ENCODE measurements at places on chromosomes 16 and 17.

DNA sequence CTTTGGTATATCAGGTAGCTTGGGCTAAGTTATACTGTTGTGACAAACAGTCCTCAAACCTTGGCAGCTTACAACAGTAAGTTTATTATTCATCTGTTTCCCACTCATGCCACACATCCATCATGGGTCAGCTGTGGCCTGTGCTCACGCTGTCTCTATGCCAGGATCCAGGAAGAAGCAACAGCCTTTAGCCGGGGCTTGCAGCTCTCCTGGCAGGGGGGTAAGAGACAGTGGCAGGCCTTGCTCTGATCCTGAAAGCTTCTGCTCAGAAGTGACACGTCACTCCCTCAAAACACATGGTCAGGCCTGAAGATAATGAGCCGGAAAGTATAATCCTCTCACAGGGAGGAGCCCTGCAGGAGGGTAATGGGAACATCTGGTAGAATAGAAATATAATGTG lies 377.6 kb downstream of the CPPED1 start:
- DNase-seq = peak; percentile 58

DNA sequence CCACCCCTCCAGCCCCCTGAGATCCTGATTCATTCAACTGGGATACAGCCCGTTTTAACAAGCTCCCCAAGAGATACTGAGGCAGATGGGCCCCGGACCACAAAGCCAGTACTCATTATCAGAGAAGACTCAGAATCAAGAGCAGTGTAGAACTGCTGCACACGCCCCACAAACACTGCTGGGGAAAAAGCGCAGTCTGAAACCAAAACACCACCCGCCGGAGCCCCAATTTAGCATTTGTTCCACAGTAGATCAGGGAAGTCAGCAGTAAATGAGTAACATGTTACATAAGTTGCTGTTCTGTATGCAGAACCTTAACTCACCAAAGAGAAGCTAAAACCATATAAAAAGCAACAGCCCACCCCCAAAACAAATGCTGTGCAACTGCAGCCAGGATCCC lies 123.6 kb downstream of the CDYL2 start:
- DNase-seq = no peak

DNA sequence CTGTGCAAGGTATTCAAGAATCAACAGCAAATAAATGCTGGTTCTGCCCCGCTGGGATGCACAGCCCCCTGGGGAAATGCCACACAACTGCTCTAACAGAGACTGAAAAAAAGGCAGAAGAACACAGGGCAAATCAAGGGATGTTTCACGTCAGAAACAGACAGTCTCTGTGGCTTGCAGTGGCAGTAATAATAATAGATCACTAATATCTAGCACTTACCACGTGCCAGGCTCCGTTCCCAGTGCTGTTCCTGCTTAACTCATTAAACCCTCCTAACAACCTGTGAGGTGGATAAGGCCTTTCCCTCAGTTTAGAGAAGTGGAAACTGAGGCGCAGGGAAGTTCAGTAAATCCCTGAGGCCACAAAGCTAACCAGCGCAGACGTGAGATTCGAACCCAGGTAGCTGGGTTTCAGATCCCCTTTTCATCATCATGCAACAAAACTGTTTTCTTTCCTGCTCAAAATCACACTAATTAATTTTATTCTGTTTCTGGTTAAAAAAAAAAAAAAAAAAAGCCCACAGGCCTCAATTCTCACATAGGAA lies 36.7 kb downstream of the ARHGAP17 start:
- no peak for DNase-seq

DNA sequence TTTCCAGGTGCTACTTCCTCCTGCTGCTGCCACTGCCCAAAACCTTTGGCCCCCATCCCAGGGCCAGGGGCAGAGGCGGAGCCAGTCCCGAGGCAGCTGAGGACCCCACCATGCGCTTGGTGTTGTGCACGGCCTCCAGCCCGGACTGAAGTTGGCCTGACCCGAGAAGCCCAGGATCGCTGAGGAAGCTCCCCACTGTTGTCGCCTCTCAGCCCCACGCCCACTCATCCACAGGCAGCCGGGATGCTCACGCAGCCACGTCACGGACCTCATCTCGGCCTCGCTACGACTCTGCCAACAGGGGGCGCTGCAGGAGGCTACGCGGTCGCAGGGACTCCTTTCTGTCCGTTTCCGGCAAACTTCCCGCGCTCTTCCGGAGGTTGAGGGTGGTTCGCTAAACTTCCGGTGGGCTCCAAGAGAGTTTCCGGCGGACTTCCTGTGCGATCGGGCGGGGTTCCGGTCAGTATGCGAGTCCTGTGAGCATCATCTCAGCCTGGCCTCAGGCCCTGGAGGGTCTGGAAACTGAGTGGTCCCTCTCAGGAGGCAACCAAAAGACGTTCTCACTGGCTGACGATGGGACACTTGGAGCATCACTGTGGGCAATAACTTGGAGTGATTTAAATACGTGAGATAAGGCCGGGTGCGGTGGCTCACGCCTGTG lies 12.4 kb downstream of the ZG16B start:
- DNase-seq = peak; percentile 28

- no peak for DNase-seq
These were observed 34.8 kb downstream of the CBFA2T3 start for GRCh38 chr16:88941913-88942909.

DNA sequence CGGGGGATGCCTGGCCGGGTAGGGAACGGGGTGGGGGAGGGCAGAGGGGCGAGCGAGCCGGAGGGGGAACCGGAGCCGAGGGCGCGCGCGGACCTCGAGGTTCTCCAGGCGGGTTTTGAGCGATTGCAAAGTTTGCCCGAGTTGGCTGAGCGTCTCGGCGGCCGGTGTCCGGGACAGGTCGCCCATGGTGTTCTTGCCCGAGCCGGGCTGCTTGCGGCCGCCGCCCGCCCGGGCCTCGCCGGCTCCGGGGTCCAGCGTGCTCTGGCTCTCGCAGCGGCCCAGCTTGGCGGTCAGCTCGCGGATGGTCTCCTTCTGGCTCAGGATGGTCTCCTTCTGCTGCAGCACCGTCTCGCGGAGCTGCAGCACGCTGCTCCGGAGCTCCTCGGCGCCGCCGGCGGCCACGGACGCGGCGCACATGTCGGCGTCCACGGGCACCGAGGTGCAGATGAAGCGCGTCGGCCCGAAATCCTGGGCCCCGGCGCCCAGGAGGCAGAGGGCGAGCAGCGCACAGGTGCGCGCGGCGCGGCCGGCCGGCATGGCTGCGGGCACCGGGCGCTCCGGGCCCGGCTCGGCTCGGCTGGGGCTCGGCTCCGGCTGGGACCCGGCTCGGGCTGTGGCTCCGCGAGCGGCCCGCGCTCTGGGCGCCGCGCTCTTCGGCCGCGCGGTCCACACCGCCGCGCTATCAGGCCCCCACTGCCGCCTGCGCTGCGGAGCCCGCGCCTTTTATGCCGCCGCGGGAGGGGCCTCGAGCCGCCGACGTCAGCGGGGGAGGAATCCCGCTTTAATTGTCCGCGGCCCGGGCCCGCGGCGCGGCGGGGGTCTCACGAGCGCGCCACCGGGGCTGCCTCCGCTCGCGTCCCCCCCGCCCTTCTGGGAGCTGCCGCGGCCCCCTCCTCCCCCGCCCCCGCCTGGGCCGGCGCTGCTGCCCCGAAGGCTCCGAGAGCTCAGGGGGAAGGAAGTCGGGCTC lies at the start of gene NPTX1:
TSS of gene NPTX1 (minus strand) at position 698 of the 967 bp plus-strand sequence. CDS start at position 537, 161 bp downstream.
- DNase-seq = no peak

- DNase-seq = no peak
These were observed 6.7 kb downstream of the MNT start for GRCh38 chr17:2393954-2394749.

GRCh38 chr17:65514541-65514940 lies 46.9 kb downstream of the AXIN2 start:
- DNase-seq = no peak

DNA sequence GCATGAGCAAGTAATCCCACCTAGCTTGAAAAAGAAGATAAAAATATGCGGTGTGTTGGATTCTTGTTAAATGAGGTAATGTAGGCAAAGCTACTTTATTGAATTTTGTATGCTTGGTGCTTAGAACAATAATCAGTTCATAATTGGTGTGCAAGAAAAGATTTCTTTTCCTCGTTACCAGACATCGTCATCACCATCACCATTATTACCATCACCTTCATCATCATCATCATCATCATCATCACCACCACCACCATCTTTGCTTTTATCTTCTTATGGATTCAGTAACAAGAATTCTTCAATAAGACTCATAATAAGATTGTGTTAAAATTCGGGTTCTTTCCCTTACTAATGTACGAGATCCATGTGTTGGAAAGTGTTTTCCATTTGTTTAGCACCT lies 173.7 kb downstream of the RBFOX1 start:
- no peak for DNase-seq

DNA sequence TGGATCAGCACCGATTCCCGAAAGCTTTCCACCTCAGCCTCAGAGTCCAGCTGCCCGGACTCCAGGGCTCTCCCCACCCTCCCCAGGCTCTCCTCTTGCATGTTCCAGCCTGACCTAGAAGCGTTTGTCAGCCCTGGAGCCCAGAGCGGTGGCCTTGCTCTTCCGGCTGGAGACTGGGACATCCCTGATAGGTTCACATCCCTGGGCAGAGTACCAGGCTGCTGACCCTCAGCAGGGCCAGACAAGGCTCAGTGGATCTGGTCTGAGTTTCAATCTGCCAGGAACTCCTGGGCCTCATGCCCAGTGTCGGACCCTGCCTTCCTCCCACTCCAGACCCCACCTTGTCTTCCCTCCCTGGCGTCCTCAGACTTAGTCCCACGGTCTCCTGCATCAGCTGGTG lies 15.0 kb downstream of the CD300LG start:
- DNase-seq = no peak

GRCh38 chr17:41429667-41430066 lies 5.3 kb upstream of the KRT37 start:
- DNase-seq = no peak

- no peak for DNase-seq
These were observed 93.9 kb upstream of the CDH8 start for GRCh38 chr16:62130101-62130500.

- DNase-seq = no peak
These were observed 122.5 kb downstream of the ZNF423 start for GRCh38 chr16:49733313-49734009.

DNA sequence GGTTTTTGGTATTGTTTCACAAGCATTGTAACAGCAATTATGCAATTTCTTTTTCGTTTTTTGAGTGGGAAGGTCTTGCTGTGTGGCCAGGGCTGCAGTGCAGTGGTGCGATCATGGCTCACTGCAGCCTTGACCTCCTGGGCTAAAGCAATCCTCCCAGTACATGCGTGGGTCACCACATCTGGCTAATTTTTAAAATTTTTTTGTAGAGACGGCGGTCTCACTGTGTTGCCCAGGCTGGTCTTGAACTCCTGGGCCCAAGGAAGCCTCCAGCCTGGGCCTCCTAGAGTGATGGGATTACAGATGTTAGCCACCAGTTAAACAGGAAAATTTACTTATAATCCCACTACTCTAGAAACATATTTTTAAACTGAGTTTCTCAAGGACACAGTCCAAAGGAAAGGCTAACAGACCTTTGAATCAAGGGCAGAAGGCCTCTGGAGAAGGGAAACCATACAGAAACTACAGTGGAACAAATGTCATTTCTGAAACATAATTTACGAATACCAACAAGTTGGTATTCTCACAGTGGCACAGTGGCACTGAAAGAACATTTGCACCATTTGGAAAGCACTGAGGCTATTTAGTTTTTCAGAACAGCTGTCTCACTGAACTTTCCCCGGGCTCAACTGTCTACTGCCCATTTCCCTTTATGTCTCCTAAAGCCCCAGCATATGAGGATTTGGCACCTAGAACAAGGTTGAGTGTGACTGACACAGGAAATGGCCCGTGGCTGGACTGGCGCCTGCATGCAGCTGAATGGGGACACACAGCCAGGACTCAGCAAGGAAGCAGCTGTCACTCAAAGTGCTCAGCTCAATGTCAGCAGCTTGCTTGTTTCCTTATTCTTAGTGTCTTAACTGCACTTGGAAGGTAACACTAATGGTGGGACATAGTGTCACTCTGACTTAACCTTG lies 2.8 kb upstream of the PRKAR1A start:
- peak; percentile 70 for DNase-seq

- no peak for DNase-seq
These were observed at the start of gene EDC4 for GRCh38 chr16:67872631-67873434. EDC4 (plus strand) TSS chr16:67873052; CDS start chr16:67873262, 210 bp downstream.

DNA sequence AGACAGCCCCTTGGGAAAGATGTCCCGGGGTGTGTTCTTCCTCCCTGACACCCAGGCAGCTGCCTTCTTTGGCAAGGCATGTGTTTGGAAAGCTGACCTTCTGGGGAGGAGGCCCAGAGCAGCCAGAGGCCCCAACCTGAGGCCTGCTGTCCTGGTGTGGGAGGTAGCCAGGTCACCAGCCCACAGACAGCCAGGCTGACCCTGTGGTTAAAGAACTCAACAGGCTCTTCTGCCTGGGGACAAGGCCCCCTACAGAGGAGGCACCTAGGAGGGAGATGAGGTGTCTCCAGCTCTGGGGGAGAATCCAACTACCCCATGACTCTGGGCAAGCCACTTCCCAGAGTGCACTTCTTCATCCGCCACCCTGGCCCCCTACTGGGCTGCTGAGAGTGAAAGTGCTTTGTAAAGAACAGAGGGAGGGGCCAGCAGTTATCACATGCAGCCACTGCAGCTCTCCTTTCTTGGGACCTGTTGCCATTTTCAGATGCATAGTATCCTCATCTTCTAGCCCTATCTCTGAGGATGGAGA lies 13.1 kb upstream of the SREBF1 start:
- DNase-seq = peak; percentile 77

- no peak for DNase-seq
These were observed 810.4 kb upstream of the KIF2B start for GRCh38 chr17:53012364-53012763.

DNA sequence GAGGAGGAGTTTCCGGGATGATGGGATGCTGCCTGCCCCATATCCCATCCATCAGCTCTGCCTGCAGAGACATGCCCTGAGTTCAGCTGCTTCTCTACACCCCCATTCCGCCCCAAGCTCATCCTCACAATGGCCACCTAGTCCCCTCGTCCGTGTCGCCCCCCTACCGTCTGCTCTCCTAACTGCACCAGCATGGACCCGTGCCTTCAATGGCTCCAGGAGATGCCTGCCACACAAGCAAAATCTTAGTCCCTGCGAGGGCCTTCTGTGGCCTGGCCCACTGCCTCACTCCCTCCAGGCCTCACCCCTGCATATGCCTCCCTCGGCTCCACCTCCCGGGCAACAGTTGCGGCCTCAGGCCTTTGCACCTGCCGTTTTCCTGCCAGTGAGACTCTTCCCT lies 1.8 kb upstream of the TELO2 start:
- DNase-seq = no peak

DNA sequence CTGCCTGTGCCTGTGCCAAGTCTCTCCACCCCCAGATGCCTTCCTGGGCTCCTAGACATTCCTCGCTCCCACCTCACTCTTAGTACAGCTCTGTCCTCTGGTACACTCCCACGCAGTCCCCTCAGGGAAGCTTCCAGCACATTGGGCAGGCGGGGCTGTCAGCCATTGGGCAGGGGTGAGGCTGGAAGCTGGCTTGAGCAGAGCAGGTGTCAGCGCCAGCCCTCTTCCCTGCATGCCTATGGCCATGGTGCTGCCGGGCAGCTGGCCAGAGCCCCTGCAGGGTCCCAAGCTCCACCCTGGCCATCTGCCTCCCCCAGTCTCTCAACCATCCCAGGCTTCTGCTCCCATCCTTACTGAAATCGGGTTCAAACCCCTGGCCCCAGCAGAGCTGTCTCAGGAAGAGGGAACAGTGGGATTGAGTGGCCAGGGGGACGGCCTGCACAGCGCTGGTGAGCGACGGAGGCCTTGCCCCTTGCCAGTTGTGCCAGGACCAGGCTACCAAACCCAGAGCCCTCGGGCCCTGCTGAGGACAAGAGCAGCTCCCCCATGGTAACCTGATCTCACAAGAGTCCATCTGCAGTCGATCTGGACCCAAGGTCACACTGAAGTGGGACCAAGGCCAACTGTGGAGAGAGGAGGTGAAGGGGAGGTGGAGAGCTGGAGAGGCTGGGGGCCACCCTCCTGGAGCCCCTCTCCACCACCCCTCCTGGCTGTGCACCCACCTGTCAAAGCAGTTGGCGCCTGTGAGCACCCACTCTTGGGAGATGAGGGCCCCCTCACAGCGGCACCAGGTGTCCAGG lies 2.4 kb upstream of the B9D1 start:
- no peak for DNase-seq

All from pons (tissue), 1 donor.